ENCODE measurements at places on chromosomes 12 and 14. TPM values are rescaled to one million over a fixed set of nuclear protein-coding genes. Genes with fewer than 3 reads are reported as not detected.

The ANO2 gene
- 0.18 TPM for total RNA-seq

The TCL1B gene
- total RNA-seq: not detected

The PRKAB1 gene
- total RNA-seq: 10.7 TPM

The GDF3 gene
- total RNA-seq: not detected

The FOXN4 gene
- total RNA-seq: not detected

The CD163L1 gene
- total RNA-seq: 0.28 TPM

The AQP6 gene
- under 0.01 TPM for total RNA-seq

The GPR132 gene
- total RNA-seq: 0.55 TPM

The RBP5 gene
- total RNA-seq: not detected

The RERGL gene
- not detected for total RNA-seq

The SYCP3 gene
- 0.14 TPM for total RNA-seq

The SERPINA10 gene
- total RNA-seq: not detected

The YY1 gene
- total RNA-seq: 38.1 TPM

The GPATCH2L gene
- 53.8 TPM for total RNA-seq

The TAS2R20 gene
- 2.2 TPM for total RNA-seq

The TAS2R14 gene
- total RNA-seq: 1.7 TPM

The SLCO1B1 gene
- not detected for total RNA-seq

The MYO1H gene
- total RNA-seq: not detected

The MUCL1 gene
- total RNA-seq: not detected

The DPF3 gene
- 2.4 TPM for total RNA-seq

The KLRG1 gene
- total RNA-seq: 0.65 TPM

The OVCH1 gene
- total RNA-seq: 0.09 TPM

The OASL gene
- total RNA-seq: 0.57 TPM
